Lower lobe of right lung (tissue), 2 donors: ENCODE measurements at places on chromosomes 2 and 18. TPM values are rescaled to one million over a fixed set of nuclear protein-coding genes. Genes with fewer than 3 reads are reported as not detected.

DNA sequence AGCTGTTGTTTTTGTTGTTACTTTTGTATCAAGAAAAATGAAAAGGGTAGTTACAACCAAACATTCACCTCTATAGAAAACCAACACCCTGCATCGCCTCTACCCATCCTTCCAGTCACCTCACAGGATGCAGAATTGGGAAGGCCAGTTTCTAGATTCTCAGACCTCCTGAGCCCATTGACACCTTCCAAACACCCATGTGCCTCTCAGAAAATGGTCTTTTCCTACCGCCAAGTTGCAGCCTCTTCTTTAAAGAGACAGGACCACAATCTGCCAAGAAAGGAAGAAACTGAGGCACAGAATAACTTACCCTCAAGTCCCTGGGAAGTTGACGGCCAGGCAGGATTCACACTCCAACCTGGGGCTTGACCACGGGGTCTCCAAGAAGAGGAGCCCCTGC, 101.4 kb downstream of the TNS1 start:
- no peak for DNase-seq

CPO gene
- not detected for total RNA-seq

DNA sequence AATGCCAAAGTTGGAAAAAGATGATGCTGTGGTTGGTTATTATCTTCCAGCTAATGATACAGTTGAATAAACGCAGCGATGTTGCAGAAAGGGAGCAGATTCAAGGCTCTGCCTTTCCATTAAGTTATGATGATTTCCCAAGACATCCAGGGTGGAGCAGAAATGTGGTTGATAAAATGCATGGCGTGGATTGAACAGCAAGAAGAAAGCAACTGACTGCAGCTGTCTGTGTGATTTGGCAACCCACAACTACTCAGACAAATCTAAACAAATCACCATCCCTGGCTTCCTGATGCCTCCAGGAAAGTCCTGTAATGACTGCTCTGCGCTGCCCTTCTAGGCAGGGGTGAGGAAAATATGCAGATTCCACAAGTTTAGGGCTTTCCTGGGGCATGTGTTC, 166.3 kb downstream of the NRP2 start:
- DNase-seq = no peak

DNA sequence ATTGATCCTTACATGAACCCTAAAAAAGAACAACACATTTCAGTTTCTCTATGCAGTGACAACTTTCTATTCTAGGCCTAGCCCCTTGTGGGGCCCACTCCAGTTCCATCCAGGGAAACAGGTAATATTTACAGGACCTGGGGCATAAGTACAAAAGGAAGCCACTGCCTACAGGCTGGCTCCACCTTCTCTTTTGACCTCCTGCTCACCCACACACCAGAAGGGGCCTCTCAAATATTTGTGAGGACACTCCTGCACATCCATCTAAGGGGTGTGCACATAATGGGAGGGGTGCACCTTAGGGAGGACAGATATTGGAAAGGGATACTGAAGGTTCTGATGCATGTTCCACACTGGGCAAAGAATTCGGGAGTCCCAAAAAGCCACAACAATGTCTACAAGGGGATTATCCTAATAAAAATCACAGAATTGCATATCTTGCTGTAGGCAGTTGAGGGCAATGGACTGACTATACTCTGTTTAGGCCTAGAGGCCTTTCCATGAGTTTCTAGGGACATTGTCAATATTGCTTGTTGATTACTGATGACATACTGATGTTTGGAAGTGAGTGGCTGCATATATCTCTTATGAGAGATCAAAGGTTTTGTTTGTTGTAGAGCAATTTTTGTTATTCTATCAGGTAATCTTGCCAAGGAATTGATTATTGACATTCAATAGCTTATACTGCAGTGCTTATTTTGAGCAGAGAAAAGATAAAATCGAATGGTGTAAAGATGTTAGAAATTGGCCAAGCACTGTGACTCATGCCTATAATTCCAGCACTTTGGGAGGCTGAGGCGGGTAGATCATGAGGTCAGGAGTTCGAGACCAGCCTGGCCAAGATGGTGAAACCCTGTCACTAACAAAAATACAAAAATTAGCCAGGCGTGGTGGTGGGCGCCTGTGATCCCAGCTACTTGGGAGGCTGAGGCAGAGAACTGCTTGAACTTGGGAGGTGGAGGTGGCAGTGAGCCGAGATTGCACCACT, 23.8 kb upstream of the HNRNPA3 start:
- DNase-seq = no peak

DNA sequence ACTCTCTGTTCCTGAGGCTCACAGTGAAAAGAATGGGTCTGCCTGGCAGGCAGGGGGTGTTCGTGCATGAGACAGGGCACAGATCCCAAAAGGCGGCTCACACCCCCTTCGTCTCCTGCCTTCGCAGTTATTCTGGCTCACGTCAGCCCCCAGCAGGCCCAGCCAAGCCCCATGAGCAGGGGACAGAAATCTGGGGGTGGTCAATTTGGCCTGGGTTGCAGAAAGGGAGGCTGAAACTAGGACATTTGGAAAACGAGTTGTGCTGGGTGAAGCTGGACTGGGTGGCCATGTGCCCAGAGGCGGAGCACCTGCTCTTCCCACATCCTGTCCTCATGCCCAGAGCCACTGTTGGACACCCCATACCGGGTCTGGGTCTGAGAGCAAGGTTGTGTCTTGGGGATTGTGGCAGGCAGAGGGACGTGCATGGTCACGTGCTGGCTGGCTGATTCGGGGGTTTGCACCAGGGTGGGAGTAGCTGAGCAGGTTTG, 99.0 kb upstream of the MCFD2 start:
- DNase-seq = no peak

TMEM178A gene
- total RNA-seq = 3.2 TPM

GRCh38 chr2:53654396-53654795, 113.2 kb upstream of the CHAC2 start:
- DNase-seq = no peak

LIMS3 gene
- total RNA-seq = 2.4 TPM

GRCh38 chr2:28357948-28358667, 34.5 kb upstream of the FOSL2 start:
- no peak for DNase-seq

DNA sequence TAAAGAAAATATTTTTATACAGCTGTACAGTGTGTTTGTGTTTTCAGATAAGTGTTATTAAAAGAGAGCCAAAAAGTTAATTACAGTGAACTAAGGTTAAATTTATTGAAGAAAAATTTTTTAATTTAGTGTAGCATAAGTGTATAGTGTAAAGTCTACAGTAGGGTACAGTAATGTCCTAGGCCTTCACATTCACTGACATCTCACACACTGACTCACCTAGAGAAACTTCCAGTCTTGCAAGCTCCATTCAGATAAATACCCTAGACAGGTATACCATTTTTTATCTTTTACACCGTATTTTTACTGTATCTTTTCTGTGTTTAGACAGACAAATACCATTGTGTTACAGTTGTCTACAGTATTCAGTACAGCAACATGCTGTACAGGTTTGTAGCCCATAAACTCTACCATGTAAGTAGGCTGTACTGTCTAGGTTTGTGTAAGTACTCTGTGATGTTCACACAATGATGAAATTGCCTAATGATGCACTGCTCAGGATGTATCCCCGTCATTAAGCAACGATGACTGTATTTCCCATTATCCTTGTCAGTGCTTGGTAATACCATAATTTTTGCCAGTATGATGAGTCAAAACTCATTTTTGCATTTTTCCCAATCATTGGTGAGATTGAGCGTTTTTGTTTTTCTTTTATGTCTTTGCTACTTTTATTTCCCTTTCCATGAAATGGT, 48.2 kb upstream of the B3GNT2 start:
- no peak for DNase-seq

- DNase-seq = no peak
These were observed 9.4 kb downstream of the CASP8 start for GRCh38 chr2:201269764-201270163.

EFEMP1 gene
- total RNA-seq = 219 TPM

PAX8 gene
- 1.2 TPM for total RNA-seq
